ENCODE measurements at places on chromosomes 4 and X.

DNA sequence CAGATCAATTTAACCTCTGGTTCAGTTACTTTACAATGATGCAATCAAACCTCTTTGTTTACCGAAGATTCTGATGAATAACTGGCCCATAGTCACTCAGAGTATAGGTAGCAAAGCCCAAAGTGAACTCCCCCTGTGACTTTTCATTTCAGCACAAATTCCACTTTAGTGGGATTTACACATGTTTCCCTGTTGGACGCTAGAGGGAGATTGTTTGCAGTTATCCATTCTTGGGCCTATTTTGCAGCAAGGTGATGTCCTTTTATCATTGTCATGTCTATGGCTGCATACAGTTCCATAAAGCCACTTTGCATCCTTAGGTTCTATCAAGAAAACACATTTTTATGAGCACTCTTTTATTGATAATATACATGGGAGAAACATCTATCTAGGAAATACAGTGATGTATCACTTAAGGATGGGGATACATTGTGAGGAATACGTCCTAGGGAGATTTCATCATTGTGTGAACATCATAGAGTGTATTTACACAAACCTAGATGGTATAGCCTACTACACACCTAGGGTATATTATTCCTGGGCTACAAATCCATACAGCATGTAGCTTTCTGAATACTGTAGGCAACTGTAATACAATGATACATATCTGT is 14.5 kb upstream of the DKK2 start:
- no peak for DNase-seq

DNA sequence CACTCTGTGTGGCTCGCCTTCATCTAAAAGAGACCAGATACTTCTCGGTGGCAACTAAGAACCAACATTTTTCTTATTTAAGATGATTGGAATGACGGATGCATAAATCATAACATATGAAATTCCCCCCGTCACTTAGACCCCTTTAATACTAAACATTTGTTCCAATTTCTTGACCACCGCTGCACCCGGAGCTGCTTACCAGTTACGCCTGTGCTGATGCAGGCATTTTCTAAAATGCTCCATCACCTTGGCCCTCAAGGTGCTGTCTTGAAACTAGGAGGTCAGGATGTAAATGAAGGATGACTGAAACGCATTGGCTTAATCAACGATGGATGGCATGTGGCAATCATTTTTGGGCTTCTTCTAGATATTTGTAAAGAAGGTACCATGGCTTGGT is 130.0 kb downstream of the CPZ start:
- no peak for DNase-seq

- DNase-seq = no peak
These were observed 21.3 kb downstream of the IL15 start for GRCh38 chr4:141657550-141658250.

GRCh38 chr4:88614058-88614457 is 21.8 kb downstream of the HERC3 start:
- no peak for DNase-seq

DNA sequence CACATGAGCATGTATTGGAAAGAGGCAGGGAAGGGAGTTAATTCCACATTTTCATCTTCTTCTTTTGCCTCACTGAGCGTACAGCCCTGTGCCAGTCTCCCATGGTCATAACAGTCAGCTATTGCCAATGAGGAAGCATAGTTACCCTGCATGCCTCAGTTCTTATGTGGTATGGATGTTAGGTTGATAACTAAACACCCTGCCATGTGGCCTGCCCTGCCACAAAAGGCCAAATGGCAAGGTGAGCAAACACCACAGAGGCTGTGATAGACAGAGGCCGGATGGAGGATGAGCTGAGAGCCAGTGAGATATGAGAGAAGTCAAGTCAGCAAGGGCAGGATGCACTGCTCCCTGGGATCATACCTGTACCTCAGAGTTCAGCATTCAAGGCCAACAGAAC is 59.3 kb downstream of the BTC start:
- no peak for DNase-seq

- no peak for DNase-seq
These were observed at the start of gene MAGEE2 for GRCh38 chrX:75784680-75785491. MAGEE2 (minus strand) TSS chrX:75785254; CDS start chrX:75785051, 203 bp downstream.

DNA sequence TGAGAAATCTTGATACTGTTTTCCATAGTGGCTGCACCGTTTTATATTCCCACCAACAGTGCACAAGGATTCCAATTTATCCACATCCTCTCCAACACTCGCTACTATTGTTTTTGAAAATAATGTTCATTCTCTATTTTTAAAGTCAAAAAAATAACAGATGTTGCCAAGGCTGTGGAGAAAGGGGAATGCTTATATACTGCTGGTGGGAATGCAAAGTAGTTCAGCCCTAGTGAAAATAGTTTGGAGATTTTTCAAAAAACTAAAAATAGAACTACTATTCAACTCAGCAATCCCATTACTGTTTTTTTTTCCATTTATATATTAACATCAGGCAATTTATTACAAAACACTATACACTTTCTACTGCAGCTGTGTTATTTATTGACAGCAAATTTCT is 208.7 kb downstream of the CBLL2 start:
- no peak for DNase-seq

Measured in NCI-H1694 (cell line).